NCI-H2081 treated with DMSO at 0.1 percent for 48 hours (cell line): ENCODE measurements at places on chromosomes 6 and 20.

DNA sequence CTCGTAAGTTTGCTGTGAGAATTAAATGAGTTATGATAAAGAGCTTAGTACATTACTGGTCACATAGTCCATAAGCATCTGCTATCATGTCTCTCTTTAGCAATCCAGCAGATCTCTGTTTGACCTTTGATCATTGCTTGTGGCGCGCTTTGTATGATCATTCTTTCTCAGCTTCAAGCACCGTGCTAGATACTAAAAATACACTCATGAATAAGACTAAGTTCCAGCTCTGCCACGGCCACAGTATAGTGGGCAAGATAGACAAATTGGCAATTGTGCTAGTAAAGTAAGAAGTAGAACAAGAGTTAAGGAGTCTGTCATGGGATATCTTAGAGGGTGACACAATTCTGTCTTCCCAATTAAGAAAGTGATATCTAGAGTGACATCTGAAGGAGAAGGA, 75.2 kb upstream of the ADGRF1 start:
- no peak for DNase-seq

GRCh38 chr6:16817594-16817993, 56.3 kb upstream of the ATXN1 start:
- no peak for DNase-seq

- DNase-seq, result no peak
Measured at GRCh38 chr6:157825243-157825904, 2.3 kb downstream of the SNX9 start.

- no peak for DNase-seq
Measured at GRCh38 chr6:37357288-37357687, 3.5 kb downstream of the RNF8 start.

DNA sequence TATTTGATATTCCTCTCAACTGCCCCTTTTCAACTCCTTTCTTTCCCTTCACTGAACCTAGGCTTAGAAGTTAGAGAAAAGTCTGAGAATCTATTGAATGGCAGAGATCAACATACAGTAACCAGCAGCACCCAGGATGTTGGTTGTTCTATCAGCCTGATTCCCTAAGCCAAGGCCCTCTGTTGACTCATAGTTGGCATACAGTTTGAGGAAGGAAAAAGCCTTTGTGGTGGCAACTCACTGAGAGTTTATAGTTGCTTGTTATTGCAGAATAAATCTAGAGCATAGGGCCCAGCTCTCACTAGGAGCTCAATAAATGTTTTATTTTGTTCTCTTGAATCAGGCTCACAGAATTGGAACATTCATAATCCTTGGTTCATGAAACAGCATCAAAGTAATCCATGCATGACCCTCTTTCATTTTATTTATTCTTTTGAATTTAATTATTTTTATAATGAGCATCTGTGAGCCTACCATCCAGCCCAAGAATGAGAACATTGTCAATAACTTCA, 119.1 kb upstream of the ADGRF1 start:
- DNase-seq, result no peak

- no peak for DNase-seq
Measured at GRCh38 chr6:16973545-16974386, 128.1 kb upstream of the STMND1 start.

GRCh38 chr20:41234546-41234945, 83.0 kb downstream of the ZHX3 start:
- no peak for DNase-seq

DNA sequence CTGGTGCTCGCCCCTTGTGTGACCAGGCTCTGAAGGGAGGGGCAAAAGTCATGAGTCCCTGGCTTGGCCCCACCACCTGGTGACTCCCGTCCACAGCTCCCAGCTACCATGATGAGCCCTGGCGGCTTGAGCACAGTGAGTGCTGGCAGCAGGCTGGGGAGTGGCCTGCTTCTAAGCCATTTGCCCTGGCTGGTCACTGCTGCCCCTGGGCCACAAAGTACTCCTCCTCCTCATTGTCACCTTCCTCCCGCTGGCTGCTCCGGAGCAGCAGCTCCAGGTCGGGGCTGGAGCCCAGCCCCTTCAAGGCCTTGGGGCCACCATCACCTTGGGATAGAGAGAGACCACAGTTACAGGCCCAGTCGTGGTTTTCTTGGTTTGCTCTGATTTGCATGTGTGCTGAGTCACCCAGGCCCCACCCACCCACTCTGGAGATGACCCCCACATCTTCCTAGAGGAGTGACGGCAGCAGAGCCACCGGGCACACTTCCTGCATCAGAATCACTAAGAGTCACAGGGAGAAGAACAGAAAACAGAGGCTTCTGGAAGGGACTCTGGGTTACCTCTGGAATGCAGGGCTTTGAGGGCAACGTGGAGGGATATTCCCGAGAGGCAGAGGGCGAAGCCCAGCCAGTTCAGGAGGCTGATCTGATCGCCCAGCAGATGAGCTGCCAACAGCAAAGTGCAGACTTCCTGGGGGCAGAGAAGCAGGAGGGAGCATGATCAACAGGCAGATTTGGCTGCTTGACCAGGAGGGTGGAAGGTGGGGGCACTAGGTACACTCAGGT, 42.1 kb upstream of the CDH22 start:
- DNase-seq, result no peak

GRCh38 chr6:136887953-136888352, 34.1 kb upstream of the SLC35D3 start:
- no peak for DNase-seq

DNA sequence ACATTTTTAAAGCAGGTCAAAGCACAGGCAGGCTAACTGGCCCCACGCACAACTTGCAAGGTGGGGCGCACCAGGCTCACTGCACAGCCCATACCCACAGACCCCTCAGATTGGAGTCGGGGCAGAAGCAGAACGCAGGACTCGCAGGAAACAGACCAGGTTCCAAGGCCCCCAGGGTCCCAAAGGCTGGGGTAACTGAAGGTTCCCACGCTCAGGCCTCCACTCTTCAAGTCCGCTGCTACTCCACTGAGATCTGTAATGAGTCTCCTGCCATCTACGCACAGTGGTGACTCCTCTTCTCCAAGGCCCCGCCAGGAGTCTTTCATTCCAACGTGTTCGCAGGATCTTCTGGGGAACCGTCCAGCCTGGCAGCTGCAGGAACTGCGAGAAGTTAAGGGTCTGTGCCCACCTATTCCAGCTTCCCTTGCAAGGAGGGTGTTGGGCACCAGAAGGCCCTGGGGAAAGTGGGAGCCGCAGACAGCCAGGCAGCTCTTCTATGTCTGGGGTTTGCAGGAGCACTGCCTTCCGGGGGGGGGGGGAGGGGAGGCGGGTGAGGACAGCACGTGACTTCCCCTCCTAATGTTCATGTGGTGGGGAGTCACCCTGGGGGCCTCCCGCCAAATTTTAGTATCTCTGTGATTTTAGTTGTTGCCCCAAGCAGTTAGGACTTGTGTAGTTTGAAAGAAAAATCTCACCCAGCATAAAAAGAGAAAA, 2.0 kb upstream of the TAF4 start:
- DNase-seq, result no peak

DNA sequence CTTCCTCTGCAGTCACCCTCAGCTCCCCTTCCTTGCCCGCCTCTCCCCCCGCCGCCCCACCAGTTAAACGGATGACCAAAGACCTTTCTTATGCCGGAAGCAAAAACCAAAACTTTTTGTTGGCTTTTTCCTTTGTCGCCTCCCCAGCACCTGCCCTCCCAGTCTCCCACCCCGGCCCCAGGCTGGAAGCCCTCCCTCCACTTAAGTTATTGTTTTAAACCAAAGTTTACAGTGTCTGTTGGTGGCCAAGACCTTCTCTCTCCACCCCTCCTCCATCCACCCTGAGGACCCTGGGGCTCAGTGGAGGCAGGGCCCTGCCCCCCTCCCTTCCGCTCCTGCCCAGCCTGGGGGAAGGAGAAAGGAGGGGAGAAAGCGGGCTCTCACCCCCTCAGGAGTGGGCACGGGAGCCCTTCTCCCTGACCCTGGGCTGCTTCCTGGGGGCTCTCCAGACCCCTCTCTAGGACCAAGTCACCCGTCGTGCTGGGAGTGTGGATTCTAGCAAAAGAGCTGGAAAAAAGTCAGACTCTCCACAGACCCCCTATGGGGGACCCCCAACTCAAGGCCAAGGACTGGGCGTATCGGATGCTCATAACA, 38.3 kb upstream of the MDFI start:
- no peak for DNase-seq

DNA sequence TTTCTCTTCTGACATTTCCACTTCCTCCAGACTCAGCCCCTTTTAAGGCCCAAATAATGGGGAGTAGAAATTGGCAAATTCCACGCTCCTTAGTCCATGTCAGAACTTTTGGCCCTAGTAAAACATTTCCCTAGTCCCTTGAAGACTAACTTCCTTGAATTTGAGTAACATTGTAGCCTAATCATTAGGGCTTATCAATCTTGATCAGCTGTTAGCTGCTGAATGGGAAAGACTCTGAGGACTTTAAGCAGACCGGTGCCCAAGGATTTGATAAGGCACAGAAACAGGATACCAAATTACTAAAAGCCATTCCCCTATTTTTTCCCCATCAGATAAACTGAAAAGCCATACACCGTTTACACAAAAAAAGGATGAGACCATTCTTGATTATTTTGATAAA, 37.0 kb upstream of the ECI2 start:
- DNase-seq, result no peak

GRCh38 chr6:3325210-3325609, 66.5 kb downstream of the PSMG4 start:
- DNase-seq, result no peak

DNA sequence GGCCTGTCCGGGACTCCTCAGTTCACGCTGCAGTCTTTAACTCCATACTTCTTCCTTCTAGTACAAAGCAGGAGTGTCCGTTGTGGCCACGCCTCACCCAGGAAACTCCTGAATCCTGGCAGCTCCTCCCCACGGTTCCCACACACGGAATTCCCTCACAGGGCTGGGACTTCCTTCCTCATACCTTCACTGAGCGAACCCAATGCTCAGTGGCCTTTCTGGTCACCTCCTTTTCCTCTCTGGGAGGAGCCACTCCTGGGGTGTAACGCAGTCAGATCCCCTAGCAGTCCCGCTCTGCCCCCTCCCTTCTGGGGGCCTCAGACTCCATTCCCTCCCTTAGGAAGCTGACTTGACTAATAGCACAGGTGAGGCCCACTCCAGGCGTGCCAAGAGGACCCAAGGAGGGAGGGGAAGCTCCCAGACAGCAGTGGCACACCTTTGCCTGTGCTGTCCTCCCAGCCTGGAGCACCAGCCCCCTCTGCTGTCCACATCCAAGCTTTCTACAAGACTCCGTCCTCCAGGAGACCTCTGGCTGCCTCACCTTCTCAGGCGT, at the start of gene SLC52A3:
Gene SLC52A3, minus strand, starts transcription at position 75 of the 553 bp plus-strand sequence. CDS start 2,726 bp downstream, outside the sequence.
- no peak for DNase-seq

- no peak for DNase-seq
Measured at GRCh38 chr20:41360831-41361756, 5.5 kb downstream of the EMILIN3 start.

- no peak for DNase-seq
Measured at GRCh38 chr20:63577317-63577894, 3.4 kb upstream of the HELZ2 start.

GRCh38 chr6:71419217-71420094, 130.8 kb downstream of the OGFRL1 start:
- DNase-seq, result no peak

DNA sequence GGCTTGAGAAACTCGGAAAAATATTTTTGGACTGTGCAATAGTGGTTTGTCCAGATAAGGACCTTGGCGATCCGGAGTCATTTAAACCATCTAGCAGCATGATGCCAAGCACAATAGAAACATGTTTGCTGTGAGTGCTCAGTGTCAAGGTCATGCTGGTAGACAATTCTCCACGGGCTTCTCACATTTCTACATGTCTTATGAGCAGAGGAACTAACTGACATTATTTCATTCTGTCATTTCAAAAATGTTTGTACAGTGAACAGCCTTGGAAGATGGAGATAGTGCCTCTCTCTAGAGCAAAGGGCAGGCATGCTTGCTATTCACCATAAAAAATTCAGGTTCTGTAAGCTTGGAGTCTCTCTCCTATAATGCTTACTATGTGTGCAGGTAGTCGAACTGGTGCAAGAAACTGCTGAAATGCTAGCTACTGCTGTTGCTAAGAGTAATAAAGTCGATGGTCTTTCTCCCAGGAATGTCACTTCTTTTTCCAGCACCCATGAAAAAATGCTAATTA, 25.4 kb upstream of the CCN2 start:
- DNase-seq, result no peak

GRCh38 chr20:44138867-44139266, 48.1 kb downstream of the JPH2 start:
- no peak for DNase-seq

DNA sequence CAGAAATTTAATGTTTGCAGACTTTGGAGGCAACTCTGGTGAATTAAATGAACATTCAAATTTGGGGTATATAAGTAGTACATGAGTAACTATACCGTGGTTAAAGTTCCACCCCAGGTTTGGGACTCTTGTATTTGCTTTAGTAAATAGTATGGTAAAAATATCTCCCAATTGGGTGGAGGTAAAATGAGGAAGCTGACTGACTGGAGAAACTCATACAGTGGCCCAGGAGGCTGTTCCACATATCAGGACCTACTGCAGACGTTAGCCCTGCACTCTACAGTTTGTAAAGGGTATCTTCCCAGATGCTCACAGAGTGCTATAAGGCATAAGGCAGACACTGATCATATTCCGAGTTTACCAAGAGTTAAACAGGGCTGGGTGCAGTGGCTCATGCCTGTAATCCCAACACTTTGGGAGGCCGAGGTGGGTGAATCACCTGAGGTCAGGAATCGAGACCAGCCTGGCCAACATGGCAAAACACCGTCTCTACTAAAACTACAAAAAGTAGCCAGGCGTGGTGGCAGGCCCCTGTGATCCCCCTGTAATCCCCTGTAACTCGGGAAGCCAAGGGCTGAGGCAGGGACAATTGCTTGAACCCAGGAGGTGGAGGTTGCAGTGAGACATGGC, 53.7 kb downstream of the CPXM1 start:
- no peak for DNase-seq

- no peak for DNase-seq
Measured at GRCh38 chr6:108698593-108699289, 138.0 kb downstream of the FOXO3 start.

DNA sequence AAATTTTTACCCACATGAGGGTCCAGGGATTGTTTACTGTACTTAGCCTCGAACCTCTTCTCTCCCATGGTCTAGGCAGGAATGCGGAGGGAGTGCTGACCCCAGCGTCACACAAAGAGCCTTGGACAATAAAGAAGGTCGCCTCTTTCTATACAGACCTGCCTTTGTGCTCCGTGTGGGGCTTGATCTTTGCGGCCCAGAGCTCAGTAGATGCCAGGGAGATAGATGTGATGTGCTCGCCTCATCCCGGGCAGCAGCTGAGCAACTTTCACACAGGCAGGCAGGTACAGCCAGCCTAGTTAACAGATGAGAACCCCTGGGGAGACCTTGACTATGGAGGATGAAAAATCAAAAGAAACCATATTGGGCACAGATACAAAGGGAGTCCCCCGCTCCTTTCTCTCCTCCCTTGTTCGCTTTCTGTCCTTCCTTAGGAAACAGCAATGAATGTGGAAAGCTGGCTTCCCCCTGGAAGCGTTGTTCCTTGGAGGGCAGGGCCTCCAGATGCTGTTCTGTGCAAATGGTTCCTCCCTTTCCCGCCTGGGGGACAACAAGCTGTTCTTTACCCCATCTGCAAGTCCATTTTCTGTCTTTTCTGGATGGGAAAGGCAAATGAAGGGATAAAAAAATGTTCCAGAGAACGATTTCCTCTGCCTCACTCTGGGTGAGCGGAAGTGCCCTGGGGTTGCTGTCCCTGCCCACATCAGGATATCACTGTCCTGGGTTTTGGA, 128.3 kb downstream of the OLIG3 start:
- no peak for DNase-seq
